Activated CD8-positive, alpha-beta memory T cell treated with anti-CD3 and anti-CD28 coated beads for 36 hours (primary cell): ENCODE measurements at places on chromosomes 4 and X. TPM values are rescaled to one million over a fixed set of nuclear protein-coding genes. Genes with fewer than 3 reads are reported as not detected.

The NUDT10 gene
- total RNA-seq = 1.2 TPM

The TXK gene
- 6.4 TPM for total RNA-seq

The CXCL6 gene
- not detected for total RNA-seq

The SLC34A2 gene
- total RNA-seq = not detected

The FGFBP2 gene
- total RNA-seq = 2.1 TPM
